ENCODE measurements at places on chromosomes 6 and 20. TPM values are rescaled to one million over a fixed set of nuclear protein-coding genes. Genes with fewer than 3 reads are reported as not detected.
A peak's percentile ranks its signal among the peaks of the same experiment; 100 is the strongest.

DNA sequence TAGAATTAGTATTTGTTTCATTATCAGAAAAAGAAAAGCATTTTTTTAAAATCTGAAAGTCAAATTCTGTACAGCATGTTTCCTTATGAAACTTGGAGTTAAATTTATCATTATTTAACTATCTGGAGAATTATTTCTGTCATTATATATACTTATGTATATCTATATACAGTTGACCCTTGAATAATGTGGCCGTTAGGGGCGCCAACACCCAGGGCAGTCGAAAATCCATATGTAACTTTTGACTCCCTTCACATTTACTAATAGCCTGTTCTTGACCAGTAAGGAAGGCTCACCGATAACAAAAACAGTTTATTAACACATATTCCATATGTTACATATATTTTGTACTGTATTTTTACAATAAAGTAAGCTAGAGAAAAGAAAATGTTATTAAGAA, 341.2 kb downstream of the ADGRB3 start:
- DNase-seq, result no peak

GRCh38 chr20:9408422-9409300, 105.7 kb upstream of the LAMP5 start:
- DNase-seq, result no peak

GRCh38 chr6:156806155-156806554, 29.0 kb downstream of the ARID1B start:
- no peak for DNase-seq

GRCh38 chr6:53761036-53761435, 33.8 kb upstream of the LRRC1 start:
- DNase-seq, result no peak

DNA sequence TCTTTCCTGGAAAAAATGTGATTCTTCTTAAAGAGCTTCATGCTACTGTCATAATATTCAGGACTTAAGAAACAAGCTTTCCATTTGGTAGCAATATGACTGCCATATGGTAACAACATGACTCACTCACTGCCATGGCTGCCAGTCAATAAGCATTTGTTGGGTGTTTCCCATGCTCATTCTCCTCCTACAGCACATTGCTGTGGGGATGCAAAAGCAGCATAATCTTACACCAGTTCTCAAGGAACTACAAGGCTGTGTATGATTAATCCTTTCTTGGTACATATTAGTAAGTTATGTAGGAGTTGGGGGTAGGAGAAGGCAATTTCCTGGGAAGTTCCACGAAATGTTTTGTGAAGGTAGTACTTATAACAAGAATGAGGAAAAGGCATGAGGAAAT, 76.7 kb downstream of the CEP162 start:
- no peak for DNase-seq

DNA sequence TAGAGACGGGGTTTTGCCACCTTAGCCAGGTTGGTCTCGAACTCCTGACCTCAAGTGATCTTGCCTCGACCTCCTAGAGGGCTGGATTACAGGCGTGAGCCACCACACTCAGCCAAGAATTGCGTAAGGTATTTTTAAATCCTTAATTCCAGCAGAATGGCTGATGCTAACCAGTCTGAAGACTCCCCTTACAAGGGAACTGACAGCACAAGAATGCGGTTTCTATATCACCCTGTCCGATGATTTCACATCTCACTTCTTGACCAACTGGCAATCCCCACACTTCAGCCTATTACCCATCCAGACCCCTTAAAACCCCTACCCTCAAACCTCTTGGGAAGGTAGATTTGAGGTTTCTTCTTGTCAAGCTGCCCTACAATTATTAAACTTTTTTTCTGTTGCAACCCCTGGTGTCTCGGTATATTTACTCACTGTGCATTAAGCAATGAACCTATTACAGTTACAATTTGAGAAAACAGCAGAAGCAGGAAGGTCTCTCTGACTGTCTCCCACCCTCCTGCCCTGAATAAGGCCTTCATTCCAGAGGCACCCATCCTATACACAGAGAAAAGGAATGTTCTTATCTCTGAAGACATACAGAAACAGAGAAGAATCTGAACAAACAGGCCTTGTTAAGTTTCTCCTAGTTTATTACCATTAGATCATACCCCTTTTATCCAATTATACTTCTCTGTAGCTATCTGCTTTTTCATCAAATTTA, 164.9 kb downstream of the ARHGAP18 start:
- no peak for DNase-seq

GRCh38 chr20:19785173-19785982, 27.3 kb downstream of the RIN2 start:
- no peak for DNase-seq

DNA sequence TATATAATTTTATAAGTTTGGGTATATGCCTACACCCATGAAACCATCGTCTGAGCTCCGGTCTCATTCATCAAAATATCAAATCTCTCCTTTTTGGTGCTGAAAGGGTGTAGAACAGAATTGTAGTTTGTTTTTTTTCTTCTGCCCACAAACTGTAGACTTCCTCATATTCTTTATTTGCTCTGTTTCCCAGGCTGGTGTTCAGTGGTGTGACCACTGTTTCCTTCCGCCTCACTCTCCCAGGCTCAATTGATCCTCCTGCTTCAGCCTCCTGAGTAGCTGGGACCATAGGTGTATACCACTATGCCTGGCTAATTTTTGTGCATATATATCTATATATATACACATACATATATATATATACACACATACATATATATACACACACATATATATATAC, 139.6 kb upstream of the HCRTR2 start:
- no peak for DNase-seq

GRCh38 chr20:32070282-32070681, 18.2 kb downstream of the HCK start:
- DNase-seq, result no peak

GRCh38 chr20:3730803-3731672, 1.4 kb upstream of the HSPA12B start:
- DNase-seq, result no peak

DNA sequence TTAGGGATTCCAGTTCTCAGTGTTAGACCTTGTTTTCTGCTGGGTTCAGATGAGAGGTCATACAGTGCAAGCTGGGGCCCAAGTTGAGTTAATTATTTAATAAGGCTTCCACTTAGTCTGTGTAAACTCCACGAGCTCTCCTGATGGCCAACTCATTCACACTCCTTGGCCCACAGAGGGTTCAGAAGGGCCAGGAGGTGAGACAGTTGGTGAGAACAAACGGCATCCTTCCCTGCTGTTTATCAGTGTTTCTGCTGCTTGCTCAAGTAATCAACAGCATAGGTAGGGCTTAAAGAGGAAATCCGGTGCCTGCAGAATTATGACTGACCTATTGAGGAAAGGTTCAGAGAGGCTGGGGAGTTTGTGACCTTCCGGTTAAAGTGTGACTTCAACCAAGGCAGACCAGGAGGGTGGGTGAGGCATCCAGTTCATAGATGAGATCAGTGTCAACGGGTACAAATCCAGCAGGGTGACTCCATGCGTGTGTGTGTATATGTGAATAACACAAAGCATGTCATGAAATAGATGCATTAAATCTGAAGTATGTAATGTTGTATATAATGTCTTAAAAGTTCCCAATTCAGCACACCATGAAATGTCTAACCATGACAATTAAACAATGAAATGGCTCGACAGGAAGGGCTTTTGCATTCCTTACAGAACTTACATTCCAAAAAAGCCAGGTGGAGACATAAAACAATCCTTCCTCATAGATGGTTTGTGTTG, 37.4 kb upstream of the BCAS1 start:
- no peak for DNase-seq

DNA sequence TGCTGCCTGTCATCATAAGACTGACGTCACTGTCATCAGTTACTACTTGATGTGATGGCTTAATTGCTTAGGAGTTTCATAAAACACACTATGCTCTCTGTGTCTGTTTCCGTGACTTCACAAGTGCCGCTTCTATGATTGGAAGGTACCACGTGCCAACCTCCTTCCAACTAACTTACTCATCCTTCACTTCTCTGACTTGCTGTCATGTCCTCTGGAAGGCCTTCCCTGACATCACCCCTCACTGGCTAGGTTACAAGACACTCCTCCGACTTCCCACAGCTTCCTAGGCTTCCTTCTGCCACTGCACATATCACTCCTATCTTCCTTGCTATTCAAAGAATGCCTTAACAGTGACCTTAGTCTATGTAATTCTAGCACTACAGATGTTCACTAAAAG, 20.4 kb downstream of the SERINC3 start:
- no peak for DNase-seq

DNA sequence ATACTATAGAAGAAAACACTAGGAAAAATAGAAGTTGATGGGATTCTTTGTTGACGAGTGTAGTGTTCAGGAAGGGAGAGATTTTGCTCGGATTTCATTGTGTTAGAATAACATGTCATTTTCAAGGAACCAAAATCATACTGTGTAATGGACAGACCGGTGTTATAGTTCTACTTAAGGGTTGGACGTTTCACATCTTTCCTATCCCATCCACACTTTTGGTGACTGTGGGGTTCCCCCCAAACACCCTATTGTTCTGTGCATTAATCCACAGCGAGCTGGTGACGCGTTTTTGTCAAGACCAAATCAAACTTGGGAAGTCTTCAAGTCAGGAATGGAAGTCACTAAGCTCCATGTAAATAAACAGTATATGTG, 43.3 kb downstream of the TRIM27 start:
- DNase-seq, result no peak

DNA sequence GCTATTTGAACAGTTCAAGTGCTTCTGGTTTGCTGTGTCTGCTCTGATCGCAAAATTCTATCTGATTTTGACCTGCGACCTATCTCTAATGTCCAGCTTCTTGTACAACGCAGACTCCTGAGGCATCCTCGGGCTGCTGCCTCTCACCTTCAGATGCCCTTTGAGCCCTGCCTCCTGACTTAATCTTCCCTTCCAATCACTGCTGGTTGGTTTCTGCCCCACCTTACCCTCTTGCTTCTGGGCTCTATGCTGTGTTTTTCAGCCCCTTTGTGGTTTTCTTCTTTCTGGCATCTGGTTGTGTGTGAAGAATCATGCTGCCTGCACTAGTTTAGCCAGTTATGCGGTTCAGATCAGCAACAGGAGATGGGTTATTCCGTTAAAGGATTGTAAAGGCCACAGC, 131.2 kb upstream of the THEMIS start:
- DNase-seq, result no peak

GRCh38 chr6:44576132-44576631, 188.7 kb downstream of the CDC5L start:
- no peak for DNase-seq

GRCh38 chr20:43558412-43559146, at the start of gene SGK2:
Gene SGK2, plus strand, starts transcription at chr20:43559027. Its CDS starts 7,469 bp downstream, at chr20:43566496.
- DNase-seq, result no peak

DNA sequence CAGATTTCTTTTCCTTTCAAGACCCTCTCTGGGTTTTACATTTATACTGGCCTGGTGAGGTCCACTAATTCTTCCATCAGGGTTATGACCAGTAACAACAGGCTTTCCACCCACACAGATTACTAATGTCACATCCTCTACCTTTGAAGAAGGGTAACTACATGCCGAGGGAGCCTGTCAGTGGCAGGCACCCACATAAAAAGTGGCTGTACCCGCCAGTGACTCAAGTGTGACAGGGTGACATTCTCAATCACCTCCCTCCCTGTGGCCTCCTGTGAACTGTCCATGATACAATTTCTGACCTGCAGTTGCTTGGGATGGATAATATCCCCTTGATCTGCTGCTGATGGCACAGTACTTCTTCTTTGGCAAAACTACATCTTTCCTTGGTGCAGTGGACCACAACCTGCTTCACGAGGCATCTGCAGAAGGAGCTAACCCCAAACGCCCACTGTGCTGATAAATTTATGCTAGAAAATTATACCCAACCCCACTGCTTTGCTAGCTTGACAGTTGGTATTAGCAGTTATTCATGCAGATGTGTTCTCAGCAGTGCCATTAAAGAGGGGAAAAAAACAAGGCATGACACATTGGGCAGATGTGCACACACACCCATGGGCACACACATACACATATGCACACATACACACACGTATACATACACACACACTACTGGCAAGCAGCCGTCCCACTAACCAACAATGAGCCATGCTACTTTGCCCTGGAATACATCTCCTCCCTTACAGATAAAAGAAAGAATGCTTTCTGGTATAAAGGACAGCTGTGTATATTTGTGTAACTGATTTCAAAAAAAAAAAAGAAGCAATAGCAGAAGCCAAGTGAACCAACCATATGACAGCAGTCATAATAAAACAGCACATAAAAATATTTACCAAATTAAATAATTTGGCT, 20.8 kb downstream of the GFOD1 start:
- no peak for DNase-seq

GRCh38 chr6:797479-798077, 104.6 kb upstream of the EXOC2 start:
- peak; percentile 19 for DNase-seq

- DNase-seq, result no peak
These were observed 120.4 kb upstream of the SLC2A12 start for GRCh38 chr6:134172706-134173365.

DNA sequence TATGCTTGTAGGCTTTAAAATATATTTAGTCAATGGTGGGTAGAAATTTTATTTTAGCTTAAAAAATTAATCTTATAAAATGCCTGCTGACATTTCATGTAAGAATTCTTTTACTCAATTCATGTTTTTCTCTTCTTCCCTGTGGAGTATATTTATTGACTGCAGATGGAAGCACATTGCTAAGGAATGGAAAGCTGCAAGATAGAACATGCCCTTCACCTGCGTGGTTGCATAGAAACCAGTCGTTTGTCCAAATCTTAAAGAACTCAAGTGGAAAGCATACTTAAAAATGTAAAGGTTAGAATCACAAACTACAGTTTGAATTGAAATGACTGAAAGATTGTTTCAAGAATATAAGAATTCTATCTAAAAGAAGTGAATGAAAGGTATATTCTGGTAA, 30.7 kb downstream of the C6orf163 start:
- no peak for DNase-seq

- DNase-seq, result no peak
These were observed 39.3 kb downstream of the BAK1 start for GRCh38 chr6:33540768-33541167.

DNA sequence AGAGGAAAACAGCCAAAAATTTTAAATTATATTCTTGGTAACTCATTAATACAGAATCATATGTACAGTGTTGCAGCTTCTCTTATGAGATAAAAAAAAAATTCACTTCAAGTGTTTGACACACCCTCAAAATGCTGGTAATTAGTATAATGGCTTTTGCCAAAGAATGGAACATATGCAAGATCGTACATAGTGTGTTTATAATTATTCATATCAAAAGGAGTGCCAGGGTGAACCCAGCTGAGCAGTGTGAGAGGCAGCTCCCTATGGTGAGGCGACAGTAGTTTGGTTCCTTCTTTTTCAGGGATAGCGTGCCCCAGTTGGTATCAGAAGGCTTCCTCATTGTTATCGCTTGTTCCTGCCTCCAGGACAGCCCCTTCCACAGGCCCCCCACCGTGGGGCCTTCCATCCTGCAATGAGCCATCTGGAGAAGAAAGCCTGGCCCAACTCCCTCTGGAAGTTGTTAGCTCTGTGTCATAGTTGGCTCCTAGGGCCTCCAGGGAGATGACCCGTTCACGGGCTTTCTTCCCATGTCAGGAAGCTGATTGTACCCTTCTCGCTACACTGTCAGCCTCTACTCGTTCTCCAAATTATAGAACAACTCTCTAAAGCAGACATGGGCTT, 150.7 kb downstream of the FRK start:
- DNase-seq, result no peak

ELOVL4 gene
- total RNA-seq, result not detected

MYH7B gene
- 0.20 TPM for total RNA-seq

SLC24A3 gene
- 0.25 TPM for total RNA-seq

PRDM13 gene
- not detected for total RNA-seq

CUTA gene
- total RNA-seq, result 202 TPM

HDAC2 gene
- 46.5 TPM for total RNA-seq

TCP11 gene
- total RNA-seq, result not detected

PRKN gene
- 1.9 TPM for total RNA-seq

Measured in CD4-positive, CD25-positive, alpha-beta regulatory T cell (primary cell).